ENCODE measurements at places on chromosomes 2 and 18.
A peak's percentile ranks its signal among the peaks of the same experiment; 100 is the strongest.

DNA sequence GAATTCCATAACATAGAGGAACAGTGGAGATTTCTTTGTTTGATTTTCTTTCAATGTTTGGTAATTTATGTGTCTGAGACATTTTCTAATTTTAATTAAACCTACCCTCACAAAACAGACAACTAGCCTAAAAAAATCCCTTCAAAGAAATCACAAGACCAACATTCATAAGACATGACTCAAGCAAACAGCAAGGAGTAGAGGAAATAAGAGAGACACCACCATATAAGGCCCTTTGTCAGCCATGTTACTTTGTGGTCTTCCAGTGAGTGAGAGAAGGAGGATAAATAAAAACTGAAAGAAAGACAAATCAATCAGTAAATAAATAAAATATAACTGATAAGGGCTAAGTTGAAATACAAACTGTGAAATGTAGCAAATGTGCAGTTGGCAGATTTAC lies 830.8 kb upstream of the SLC39A10 start:
- DNase-seq: no peak

DNA sequence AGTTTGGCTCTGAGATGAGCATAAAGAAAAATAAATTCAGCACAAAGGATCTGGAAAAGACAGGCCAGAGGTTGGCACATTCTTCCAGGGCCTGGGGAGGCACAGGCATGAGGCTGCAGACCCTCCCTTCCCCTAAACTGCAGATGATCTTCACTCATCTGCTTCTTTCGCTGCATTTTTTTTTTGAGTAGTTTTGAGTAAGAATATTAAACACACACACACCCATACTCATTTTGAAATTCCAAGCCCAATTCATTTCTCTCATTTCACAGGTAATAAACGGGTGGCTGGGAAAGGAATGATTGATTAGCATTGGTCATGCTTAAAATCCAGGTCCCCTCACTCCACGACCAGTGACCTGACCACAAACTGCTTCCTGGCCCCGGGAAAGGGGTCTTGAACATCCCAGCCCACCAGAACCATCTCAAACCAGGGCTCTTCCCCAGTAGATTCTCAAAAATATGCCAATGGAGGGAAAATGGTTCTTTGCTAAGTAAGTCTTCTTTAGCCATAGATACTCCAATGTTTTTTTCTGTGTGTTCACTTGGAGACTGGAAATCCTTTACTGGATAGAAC lies 219.6 kb downstream of the ANAPC1 start:
- DNase-seq: no peak

DNA sequence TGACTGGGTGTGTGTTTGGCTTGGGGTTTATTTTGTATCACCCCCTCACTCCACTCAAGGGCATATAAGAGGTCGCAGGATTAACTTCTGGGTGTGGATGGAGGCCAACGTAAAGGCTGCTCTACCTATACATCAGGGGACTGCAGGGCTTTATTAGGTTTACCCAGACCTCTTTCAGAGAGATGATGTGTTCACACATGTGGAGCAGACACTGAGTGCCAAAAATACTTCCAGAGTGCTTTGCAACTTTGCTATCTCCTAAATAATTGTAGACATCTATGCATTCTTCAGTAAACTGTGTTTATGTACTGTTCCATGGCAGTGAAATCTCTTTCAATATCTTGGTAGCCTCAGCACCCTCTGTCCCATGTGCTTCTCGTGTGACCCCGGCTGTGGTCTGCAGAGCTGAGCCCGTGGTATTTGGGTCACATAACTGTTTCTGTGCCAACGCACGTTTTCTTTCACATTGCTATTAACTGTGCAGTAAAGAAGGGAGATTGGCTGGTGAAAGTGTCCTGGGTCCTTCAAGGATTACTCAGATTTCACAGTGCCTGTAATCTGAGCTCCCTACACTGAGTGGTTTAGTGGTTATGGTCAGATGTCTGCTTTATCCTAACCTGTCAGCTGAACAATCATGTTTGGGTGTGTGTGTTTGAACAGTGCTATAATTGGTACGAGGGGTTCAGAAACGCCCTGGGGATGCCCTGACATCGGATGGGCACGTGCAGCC lies 208.1 kb downstream of the VAPA start:
- DNase-seq: no peak

DNA sequence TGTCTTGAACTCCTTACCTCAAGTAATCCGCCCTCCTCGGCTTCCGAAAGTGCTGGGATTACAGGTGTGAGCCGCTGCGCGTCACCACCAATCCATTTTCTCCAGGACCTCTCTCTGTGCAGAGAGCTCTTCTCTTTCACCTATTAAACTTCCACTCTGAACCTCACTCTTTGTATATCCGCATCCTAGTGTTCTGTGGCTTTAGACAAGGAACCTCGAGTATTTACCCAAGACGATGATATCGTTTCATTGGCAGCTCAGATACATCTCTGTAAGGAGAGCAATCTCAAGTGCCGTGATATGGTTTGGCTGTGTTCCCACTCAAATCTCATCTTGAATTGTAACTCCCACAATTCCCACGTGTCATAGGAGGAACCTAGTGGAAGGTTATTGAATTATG lies 15.1 kb upstream of the WDR33 start:
- no peak for DNase-seq

GRCh38 chr18:12271376-12272235 lies 17.4 kb downstream of the CIDEA start:
- DNase-seq: peak; percentile 52

DNA sequence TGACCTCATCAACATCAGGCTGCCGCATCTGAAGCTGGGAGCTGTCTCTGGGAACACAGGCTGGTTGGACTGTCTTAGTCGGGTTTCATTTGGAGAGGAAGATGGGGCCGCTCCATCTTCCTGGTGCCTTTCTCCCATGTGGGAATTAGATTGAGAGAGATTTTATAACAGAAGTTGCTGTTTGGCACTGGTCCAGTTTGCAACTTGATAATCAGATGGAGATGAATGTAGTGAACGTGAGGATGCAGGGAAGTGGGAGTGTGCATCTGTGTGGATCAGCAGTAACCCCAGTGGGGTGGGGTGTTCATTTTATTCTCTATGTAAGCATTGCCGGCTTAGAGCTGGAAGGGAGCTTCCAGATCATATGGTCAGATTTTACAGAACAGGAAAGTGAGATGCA lies 250.9 kb downstream of the DCDC2C start:
- no peak for DNase-seq

GRCh38 chr2:169797601-169798000 lies 1.1 kb upstream of the SSB start:
- DNase-seq: no peak

Measured in activated naive CD4-positive, alpha-beta T cell treated with Interleukin-2 at 50 U/mL for 16 hours (primary cell).